Left ventricle myocardium superior (tissue), 1 donor: ENCODE measurements at places on chromosomes 3 and 15.

- DNase-seq, result no peak
Measured at GRCh38 chr3:185858502-185859225, 33.8 kb upstream of the IGF2BP2 start.

DNA sequence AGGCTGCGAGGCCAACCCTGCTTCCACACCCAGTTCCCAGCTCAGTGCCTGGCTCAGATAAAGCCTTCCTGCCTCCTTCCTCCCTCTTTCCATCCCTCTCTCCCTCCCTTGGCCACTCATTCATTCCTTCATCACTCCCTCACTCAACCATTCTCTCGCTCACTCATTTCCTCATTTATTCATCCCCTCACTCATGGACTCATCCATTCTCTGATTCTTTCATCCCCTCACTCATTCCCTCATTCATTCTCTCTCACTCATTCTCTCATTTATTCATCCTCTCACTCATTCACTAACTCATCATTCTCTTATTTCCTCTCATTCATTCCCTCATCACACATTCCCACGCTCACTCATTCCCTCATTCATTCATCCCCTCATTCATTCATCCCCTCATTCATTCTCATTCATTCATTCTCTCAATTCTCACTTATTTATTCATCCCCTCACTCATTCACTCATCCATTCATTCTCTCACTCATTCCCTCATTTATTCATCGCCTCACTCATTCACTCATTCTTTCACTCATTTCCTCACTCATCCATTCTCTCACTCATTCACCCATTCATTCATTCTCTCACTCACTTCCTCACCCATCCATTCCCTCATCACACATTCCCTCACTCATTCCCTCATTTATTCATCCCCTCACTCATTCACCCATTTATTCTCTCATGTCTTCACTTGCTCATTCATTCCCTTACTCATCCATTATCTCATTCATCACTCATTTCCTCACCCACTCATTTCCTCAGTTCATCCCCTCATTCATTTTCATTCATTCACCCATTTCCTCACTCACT, 13.2 kb downstream of the ABTB1 start:
- no peak for DNase-seq

DNA sequence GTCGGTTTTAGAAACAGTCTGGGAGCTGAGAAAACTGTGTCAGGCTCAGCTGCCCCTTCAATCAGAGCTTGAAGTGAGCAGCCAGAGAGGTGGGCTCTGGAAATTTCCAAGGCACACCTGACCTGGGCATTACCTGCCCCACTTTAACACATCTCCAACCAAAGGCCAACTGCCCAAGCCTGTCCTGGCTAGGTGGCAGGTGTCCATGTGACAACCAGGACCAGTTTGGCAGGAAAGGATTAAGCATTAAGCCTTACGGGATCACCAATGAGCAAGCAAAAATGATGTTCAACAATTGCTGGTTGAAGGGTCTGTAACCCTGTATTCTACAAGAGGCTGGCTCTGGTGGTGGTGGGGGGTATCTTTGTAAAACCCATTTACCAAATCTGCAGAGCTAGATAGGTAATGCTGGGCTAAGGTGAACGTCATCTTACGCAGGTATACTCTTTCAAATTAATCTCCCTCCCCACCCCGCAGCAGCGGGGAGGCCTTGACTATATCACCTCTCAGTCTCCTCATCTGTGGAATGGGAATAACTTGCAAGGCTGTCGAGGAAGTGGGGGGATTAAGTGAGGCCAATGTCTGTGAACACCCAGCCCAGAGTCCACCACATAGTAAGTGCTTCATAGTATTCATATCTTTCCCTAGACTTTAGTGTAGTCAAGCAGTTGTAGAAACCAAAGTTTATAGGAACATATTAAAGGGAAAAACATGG, 183.2 kb downstream of the MEGF11 start:
- no peak for DNase-seq

DNA sequence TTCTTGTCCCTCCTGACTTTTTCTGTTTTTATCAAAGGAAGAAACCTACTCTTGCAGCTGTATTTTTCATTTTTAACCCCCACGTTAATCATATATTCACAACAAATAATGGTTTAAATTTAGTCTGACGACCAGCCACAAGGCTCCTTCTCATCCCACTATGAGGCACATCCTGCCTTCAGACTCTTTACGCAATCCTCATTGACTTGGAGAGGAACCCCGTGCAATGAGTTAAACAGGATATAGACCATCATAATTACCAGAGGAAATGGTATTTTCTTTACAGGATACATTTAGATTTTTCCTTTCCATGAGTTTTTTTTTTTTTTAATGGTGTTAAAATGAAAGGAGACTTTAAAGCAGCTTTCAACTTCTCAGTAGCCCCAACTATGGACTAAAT, 68.5 kb downstream of the WWTR1 start:
- no peak for DNase-seq

DNA sequence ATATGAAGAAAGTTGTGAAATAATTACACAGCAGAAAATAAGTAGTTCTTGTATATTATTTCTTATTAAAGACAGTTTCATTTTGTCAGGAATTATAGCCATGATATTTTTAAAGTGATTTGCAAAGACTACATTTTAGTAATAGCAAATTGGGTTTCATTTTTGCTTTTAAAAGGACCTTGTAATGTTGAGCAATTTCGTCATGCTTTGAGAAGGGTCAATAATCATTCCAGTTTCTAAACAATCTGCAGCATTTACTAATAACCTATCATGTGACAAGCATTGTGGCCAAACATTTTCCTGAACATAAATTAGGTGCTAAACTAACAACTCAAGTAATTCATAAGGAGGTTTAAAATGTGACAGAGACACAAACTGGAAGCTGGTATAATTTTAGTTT, 214.4 kb upstream of the CBLB start:
- no peak for DNase-seq

- DNase-seq, result no peak
Measured at GRCh38 chr3:46539443-46540005, 26.6 kb downstream of the LRRC2 start.

- DNase-seq, result peak; percentile 52
Measured at GRCh38 chr3:66797889-66798560, 200.1 kb upstream of the KBTBD8 start.

DNA sequence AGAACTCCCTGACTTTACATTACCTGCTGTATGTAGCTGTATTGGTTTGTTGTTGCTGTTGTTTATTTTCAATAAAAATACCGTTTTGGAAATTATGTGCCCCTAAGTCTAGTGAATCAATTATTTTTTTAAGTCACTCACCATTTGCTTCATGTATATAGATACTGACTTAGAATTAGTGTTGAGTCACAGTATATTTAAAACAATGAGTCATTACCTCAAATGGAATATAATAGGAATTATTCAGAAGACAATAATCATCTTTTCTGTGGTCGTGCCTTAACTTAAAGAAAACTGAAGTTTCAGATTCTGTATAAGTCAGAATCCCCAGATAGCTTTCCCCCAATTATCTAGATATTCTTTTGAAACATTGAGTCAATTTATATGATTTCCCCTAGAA, 21.0 kb upstream of the ALDH1A2 start:
- no peak for DNase-seq

GRCh38 chr3:160781402-160781801, 25.4 kb downstream of the PPM1L start:
- no peak for DNase-seq
